ENCODE measurements at places on chromosomes 3 and 15.

DNA sequence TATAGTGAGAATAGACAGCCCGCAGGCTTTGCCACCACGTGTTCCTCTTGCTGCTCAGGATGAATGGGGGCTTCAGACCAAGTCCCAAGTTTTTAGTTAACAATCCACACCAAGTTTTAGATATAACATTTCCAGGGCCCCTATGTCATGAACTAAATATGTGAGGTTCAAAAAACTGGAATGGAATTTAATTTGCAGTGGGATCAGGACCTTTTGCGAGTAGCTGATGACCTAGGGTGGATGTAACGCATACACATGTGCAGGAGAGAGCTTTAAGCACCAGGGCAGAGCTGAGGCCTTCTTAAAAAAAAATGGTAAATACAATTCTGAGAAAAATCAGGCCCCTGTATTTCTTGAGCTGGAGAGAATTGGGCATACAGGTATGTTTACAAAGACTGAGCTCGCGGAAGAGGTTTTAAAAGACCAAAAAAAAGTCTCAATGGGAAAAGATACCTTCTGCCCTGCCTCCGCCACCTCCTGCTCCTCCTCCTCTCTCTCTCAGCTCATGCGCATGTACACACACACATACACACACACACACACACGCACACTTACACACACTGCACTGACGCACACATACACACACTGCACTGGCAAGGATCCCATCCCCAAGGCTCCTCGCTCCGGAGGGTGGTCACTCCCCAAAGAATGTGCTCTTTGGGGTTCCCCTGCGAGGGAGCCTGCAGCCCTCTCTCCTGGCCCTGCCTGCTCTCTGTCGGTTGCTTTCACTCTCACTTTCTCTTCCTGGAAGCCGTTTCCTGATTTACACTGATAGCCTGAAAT lies 48.2 kb upstream of the IGF1R start:
- DNase-seq: no peak

DNA sequence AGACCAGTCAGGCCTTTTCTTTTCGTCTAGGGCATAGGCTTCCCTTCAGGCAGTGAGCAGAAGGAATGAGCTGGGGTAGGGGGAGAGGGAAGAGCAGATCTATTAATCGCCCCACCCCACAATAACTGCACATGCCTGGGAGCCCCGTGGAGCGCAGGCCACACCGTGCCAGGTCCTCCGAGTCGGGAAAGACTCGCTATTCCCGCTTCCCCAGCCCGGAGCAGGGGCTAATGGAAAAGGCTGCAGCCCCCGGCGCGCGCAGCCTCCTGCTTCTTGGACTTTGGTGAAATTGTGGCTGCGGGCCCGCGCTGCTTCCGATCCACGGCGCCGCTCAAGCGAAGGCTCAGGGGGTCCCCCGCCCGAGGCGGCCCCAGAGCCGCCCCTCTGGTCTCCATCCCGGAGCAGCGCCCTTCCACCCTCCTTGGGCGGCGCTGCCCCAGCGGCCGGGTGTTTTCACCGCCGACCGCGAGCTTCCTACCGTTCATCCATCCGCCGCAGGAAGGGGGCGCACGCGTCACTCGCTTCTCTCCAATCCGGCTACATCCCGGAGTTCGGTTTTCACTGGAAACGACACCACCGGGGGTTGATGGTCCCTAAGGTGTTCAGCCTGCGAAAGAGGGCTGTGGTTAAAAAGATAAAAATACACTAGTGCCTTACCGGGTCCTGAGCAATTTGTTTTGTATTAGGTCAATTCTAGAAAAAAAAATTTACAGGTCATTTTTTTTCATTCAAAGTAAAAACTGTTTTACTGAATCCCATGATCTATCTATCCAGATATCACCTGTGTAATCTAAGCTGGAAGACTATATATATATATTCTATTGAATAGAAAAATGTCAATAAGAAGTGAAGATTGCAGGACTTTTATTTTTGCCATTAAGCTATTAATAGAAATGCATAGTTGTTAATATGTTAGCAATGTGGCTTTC lies 4.4 kb upstream of the SYNM start:
- peak; percentile 88 for DNase-seq

DNA sequence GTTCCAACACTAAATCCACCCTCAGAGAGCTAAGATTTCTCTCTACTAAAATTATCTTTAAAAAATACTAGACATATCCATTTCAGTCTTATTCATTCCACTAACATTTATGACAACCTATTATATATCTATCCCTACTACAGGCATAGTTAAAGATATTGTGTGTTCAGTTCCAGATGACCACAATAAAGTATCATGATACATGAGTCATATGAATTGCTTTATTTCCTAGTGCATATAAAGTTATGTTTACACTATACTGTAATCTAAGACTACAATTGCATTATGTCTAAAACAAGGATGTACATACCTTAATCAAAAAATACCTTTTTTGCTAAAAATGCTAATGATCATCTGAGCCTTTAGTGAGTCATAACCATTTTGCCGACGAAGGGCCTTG lies 19.4 kb downstream of the SHOX2 start:
- DNase-seq: no peak

DNA sequence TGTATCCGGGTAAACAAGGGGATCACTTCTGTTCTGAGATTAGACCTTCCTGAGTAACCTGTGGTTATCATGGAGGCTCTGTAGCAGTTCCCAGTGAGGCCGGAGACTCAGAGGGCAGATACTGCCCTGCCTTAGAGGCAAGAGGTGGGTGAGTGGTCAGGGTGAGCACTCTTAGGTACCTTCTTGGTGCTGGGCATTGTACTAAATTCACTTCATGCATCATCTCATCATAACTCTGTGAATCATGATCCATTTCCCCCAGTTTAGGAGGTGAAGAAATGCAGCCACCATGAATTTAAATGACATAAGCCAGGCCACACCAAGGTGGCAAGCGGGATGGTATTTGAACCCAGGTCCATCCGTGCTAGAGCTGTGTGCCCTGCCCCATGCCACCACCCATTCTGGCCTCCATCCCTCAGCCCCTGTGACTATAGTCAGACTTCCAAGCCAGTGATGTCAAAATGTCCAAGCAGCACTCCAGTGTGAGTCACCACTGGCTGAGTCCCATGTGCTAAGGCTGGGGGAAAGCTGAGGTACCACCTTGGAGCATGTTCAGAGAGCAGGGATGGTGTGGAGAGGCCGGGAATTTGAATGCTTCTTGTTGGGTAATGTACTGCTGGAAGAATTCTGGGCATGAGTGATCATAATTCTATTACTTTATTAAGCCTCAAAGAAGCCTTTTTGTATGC lies 88.8 kb downstream of the EPHB1 start:
- no peak for DNase-seq

All from D341Med (cell line).